ENCODE measurements at places on chromosomes 16 and 17.

DNA sequence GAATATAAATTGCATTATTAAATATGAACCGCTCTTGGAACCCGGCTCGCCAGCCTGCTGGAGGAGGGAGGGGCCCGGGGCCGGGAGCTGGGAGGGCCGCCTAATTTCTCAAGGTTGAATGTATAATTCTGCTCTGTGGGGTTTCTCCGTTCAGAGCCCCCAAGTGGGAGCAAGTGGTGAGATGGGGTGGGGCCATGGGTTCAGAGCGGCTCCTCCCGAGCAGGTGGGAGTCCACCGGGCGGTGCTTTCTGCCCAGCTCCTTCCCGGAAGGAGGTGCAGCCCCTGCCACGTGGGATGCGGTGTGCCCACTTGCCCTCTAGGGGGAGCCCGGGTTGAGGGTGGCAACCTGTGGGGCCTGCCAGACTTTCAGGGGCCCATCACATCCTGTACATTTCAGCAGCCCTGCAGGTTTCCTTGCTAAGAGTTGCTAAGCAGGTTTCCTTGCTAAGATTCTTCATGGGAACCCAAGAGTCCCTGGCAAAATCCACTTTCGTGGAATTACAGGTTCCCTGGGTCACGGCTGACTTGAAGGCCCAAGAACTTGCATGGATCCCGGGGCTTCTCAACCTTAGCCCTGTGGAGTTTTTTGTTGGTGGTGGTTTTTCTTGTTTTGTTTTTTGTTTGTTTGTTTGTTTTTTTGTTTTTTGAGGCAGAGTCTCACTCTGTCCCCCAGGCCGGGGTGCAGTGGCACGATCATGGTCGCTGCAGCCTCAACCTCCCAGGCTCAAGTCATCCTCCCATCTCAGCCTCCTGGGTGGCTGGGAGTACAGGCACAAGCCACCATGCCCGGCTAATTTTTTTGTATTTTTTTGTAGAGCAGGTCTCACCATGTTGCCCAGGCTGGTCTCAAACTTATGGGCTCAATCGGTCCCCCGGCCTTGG is 196.7 kb upstream of the GSE1 start:
- DNase-seq = peak; percentile 72

- no peak for DNase-seq
Observed at GRCh38 chr17:72362376-72363088, 241.7 kb downstream of the SOX9 start.

DNA sequence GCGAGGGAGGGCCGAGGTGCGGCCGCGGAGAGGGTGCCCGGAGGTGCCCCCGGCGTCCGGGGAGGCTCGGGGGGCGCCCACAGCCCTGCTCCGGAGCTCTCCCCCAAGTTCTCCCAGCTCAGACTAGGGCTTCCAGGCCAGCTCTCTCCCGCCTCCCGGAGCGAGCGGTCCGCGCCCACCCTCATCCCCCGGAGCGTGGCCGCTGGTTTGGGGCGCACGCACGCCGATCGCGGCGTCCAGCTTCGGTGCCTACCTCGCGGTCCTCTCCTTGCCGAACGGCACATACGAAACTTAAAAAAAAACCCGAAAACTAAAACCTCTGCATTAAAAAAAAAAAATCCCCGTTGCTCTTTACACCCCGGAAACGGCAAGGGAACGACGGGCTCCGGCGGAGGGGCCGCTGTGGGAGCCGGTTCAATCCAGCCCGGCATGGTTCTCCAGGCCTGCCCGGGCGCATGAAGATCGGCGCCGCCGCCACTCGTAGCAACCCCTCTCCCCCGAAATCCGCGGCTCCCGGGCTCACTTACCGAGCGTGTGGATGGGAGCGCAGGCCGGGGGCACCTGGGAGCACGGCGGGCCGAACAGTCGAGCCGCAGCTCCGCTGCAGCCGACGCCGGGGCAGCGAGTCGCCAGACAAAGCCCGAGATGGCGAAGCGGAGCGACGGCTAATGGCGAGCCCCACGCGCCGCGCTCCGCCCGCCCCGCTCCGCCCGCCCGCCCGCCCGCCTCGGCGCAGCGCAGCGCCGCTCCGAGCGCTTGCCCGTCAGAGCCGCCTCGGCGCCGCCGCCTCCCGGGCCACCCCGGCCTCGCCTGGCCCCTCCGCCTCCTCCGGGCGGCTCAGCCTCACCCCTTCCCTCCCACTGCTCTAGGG is 973 bp upstream of the UBTF start:
- no peak for DNase-seq

DNA sequence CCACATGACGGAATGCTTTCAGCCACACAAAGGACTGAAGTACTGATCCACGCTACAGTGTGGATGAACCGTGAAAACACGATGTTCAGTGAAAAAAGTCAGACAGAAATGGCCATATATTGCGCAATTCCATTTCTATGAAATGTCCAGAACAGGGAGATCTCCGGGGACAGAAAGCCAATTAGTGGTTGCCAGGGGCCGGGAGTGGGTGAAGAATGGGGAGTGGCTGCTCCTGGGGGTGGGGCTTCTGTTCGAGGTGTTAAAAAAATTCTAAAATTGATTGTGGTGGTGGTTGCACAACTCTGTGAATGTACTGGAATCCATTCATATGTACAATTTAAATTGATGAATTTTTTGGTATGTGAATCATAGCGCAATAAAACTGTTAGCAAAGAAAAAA is 154.8 kb upstream of the HSBP1 start:
- DNase-seq = no peak

DNA sequence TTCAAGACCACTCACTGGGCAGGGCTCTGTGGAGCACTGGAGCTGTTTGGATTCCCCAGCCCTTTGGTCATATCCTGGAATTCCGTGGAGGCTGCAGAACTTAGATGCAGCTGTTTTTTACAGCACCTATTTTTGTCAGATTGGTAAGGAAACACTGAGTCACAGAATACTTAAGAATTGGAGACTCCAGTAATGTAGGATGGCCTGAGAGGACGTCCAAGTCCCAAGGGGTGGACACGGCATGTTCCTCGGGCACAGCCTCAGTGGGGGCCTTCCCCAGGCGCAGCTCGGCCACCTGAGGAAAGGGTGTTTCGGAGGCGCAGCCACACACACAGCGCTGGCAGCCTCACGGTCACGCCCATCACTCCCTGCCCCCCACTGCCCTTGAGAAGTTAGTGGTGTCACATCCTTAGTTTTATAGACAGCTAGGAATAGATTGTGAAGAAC is 14.8 kb downstream of the PLD6 start:
- no peak for DNase-seq

GRCh38 chr16:31464781-31465260 is 5.5 kb downstream of the ARMC5 start:
- no peak for DNase-seq

DNA sequence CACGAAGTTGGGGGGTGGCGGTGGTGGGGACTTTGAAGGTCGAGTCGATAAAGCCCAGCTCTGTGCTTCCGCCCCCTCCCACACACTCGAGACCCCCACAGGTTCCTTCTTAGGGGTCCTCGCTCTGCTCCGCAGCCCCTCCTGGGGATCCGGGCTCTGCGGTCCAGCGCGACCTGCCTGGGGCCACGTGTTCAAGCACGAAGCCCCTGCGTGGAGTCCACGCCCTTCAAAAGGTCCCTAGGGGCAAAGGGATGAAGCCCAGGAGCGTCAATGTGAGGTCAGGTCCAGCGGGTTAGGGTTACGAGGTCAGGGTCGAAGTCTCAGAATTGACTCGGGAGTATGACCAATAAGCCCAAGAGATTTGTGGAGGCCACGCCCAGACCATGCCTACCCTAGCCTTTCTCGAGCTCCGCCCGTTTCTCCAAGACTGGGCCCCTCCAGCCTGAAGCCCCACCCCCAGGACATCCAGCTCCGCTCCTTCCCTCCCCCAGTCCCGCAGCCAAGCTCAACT is 786 bp upstream of the CACNA1G start:
- no peak for DNase-seq

GRCh38 chr16:62034231-62035114 is 1.8 kb downstream of the CDH8 start:
- DNase-seq = no peak

GRCh38 chr16:13056607-13057006 is 155.2 kb downstream of the SHISA9 start:
- no peak for DNase-seq

DNA sequence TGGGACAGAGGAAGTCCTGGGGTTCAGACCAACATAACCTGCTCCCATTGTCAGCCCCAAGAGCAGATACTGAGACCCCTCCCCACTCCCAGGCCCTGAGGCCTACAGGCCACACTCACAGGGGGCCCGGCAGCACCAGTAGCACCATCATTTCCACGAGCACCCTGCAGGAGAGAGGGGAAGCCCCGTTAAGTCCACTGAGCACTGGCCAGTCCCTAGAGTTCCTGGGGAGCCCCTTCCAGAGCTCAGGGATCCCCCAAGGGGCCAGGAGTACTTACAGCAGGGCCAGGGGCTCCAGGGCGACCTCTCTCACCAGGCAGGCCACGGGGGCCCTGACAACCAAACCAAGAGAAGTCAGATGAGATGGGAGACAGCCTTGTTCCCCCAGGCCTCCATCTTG is 5.4 kb downstream of the COL1A1 start:
- DNase-seq = no peak

DNA sequence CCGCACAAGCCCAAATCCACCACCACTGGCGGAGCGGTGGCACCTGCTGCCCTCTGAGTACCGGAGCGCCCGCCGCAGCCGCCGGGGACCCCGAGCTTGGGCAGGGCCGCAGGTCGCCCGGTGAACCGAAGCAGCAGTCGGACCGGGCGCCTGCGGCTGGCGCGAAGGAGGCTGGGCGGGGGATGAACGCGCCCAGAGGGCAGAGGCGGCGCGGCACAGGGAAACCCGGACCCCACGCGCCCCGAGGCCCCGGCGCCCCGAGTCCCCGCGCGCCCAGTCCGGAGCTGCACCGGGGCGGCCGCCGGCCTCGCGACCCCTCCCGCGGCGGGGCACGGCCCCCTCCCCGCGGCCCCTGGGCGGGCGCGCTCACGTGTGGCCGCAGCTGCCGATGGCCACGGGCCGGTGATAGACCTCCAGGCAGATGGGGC is 393 bp downstream of the RNF166 start:
- DNase-seq = no peak

GRCh38 chr16:24471561-24472350 is 67.6 kb upstream of the RBBP6 start:
- DNase-seq = no peak

- no peak for DNase-seq
Observed at GRCh38 chr17:40317345-40317873, 8.4 kb downstream of the RARA start.

GRCh38 chr17:4587803-4588202 is 3.5 kb downstream of the SMTNL2 start:
- no peak for DNase-seq

GRCh38 chr17:9444687-9445086 is 130.9 kb downstream of the STX8 start:
- DNase-seq = no peak

DNA sequence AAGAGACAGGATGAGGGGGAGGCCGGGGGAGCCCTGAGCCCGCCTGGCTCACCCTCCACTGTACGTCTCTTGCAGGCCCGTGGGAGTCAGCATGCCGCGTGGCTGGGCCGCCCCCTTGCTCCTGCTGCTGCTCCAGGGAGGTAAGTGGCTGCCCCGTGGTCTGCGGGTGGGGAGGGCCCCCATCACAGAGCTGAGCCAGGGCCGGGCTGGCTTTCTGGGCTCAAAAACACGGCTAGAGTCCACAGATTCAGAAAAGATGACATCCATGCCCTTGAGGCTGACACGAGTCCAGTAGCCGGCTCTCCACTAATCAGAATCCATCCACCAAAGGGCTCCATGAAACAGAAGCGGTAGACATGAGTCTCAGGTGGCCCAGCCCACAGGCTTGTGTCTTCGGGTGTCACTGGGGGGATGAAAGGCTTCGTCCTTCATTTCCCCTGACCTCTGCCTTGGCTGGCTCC is 28.0 kb downstream of the IL21R start:
- DNase-seq = no peak

GRCh38 chr17:49224198-49224996 is 6.2 kb downstream of the PHOSPHO1 start:
- no peak for DNase-seq

GRCh38 chr16:31193874-31194273 is 8.7 kb downstream of the PYCARD start:
- no peak for DNase-seq

- no peak for DNase-seq
Observed at GRCh38 chr17:79422236-79422635, 188.6 kb downstream of the RBFOX3 start.

- peak; percentile 21 for DNase-seq
Observed at GRCh38 chr17:63760771-63761539, 12.4 kb downstream of the CCDC47 start.

DNA sequence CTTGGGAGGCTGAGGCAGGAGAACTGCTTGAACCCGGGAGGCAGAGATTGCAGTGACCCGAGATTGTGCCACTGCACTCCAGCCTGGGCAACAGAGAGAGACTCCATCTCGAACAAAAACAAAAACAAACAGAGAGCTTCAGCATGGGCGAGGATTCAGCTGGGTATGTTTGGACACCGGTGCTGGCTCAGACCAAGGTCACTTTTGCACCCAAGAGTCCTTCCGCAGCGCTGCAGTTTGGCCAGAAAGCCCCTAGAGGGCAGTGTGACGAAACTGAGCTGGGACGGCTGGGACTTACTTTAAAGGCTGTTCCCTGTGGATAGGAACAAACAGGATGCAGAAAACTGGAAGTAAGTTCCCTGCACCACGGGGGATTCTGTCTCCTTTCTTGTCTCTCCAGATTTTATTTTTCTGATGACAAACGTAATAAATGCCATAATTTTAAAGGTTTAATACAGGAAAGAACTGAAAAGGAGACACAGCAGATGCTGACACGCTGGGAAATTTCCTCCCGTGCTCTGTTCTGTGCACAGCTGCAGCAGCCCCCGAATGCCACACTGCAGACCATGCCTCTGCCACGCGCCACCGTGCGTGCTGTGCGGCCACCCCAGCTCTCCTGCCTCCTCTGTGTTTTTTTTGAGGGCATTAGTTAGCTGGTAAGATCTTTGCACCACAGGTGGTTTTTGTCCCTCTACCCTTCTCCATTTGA is 25.2 kb upstream of the USP36 start:
- peak; percentile 50 for DNase-seq

DNA sequence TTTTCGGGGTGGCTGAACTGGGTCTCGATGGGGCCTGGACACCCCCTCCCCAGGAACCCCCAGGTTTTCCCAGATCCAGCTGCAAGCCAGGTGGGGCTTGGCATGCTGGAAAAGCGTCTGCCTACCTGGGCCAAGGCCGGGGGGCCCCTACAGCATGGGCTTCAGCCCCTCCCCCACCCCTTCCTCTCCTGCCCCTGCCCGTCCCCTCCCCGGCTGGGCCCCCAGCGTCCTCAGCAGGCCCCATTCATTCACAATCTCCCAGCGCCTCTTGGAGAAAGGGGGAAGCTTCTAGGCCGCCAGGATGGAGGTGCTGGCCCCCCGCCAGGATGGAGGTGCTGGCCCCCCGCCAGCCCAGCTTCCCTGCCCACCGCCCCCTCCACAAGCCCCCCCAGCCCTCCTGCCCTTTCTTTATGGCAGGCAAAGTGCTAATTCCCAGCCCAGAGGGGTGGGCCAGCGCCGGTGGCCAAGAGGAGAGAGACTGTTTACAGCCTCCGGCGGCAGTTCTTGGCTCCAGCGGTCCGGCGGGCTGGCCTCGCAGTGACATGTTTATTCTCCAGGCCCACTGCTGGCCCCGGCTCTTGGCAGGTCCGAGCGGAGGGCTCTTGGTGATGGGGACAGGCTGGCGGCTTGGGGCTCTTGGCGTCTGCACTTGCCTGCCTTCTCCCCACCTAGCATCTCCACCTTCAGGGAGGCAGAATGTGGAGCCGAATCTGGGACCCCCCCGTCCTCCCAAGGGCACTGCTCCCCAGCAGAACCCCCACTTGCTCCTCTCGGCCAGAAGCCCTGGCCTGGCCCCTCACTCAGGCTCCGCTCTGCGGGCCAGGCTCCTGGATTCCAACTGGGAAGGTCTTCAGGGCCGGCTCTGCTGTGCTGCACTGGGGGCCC is 94.4 kb upstream of the CIBAR2 start:
- no peak for DNase-seq

Data from activated T-cell treated with anti-CD3 and anti-CD28 coated beads for 48 hours (primary cell).